Left ventricle myocardium inferior (tissue), 1 donor: ENCODE measurements at places on chromosomes 12 and 14.

DNA sequence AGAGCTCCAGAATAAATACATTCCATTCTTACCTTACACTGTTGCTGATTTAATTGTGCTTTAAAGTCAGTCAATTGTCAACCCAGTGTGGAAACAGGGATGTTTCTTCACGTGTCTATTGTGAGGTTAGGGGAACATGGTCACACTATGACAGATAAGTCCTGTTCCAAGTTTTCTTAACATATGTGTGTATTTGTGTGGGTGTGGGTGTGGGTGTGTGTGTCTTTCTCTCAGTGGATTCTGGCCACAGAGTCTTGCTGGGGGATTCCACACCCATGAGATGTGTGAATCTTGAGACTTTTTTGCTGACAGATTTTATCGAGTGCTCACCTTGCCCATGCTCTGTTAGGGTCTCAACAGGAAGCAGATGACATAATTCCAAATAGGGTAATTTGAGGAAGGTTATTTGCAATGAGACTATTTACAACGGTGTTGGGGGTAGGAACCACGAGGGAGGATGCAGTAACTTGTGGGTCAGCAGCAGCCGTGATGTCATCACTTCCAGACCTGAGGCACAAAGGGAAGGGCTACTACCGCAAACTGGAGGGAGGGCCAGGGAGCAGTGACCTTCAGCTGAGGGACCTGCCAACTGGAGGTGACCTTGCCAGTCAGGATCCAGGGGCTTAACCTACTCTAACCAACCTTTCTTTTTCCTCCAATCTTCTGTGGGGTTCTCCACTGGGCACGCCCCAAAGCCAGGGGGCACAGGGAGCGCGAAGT, 1.9 kb upstream of the VRK1 start:
- no peak for DNase-seq

DNA sequence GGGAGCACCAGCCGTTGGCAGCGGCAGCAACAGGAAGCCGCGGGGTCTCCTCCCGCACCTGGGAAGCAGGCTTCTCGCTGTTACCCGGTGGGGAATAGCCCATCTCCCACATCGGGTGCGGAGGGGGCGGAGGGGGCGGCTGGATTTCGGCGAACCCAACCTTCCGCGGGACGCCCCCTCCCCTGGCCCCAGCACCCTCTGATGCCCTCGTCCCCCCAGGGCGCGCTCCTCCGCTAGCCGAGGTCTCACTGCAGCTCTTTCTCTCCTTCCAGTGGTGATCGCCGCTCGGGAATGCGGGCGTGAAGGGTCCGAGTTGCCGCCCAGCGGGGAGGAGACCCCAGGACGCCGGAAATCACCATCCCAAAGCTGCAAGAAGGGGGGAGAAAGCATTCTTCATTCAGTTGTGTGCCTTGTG, 303 bp downstream of the SAMD4A start:
- peak; percentile 28 for DNase-seq

DNA sequence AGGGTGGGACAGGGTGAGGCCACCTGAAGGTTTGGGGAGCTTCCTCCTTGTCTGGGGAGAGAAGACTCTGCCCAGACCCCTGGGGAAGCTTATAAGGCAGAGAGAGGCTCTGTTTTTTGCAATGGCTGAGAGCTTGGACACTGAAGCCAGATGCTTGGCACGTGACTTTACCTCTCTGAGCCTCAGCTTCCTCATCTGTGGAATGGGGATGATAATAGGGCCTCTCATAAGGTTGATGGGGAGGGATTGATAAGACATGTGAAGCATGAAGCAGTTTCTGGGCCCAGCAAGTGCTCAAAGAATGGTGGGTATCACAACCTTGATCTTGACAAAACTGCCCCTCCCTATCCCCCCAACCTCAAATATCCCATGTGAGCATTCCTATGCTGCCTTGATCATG, 195.4 kb upstream of the LHX5 start:
- DNase-seq = no peak

GRCh38 chr12:76113800-76114757, 29.6 kb upstream of the NAP1L1 start:
- no peak for DNase-seq

DNA sequence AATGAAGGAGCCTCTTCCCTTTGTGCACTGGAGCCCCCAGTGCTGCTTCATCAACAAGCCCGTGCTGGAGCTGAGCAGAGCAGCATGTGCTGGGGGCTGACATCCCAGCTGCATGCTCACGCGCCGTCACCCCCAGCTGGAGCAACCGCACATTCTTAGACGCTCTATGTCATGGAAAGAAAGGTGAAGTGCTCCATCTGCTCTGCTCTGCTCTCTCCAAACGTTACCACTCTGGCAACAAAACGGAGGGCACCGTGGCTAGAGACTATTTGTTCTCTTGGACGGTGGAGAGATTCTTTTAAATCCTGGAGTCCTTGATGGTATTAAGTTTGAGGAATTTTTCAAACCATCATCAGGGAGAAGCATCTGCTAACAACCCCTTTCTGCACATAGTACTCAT, 208.4 kb downstream of the C12orf75 start:
- no peak for DNase-seq

- peak; percentile 93 for DNase-seq
Observed at GRCh38 chr14:49633640-49634546, 1.2 kb downstream of the DNAAF2 start.

- no peak for DNase-seq
Observed at GRCh38 chr14:73251516-73252215, 14.4 kb downstream of the PAPLN start.

DNA sequence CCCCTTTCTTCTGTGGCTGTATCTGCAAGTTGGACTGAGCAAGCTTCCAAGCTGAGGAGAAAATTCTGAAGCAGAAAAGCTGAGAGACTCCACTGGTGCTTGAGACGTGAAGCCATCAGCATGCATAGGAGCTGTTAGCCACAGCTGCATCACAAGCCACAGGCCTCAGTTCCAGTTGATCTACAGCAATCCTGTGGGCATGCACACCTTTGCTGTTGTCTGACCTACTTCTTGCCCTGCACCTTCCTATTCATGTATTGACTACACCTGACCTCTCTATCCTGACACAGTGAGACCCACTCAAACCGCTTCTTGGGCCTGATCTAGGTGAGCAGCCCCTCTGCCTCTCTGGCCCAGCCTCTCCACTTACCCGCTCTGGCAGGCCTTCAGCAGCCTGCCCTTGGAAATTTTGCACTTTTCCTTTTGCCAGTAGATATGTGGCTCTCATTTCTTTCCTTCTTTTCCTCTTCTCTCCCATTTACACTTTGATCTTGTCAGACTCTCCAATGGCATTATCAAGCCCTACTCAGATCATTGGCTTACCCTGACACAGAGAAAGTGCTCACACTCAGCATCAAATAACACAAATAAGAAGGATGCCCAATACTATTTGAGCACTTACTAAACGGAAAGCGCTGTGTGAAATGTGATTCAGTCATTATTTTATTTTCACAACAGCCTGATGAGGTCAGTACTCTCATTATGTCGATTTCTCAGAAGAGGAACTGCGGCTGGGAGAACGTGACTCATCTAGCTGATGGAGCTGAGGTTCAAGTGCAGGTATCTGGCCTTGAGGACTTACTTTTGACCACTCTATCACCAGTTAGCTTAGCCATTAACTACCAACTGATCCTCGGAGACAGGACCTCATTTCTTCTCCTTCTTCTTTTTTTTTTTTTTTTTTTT, 21.9 kb upstream of the PTGR2 start:
- DNase-seq = no peak

DNA sequence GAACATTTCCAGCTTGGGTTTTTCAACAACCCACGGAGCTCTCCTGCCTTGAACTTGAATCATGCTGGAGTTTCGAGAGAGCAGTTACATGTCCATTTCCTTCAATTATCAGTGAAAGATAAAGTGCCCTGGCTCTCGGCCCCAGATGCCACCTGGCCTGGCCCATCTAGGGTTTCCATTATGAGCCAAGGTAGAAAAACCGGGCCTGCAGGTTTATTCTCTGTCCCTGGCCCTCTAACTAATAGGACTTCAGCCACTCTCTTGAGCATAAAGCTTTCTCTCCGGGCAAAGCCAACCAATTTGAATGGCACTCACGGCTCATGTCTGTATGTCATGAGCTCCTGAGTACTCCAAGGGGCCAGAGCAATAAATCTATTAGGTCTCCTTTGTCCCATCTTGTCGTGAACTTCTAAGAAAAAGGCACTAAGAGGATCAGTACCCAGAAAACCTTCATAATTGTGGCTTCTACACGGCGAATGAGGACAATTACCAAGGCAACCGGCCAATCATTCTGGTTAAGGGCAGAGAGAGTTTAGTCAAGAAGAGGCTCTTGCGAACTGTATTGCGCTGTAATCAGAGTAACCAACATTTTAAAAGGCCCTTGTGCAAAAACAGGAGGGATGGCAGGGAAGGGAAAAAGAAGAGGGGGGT, 392.3 kb downstream of the MED13L start:
- DNase-seq = no peak

GRCh38 chr14:105890474-105891220, 364.3 kb downstream of the TMEM121 start:
- peak; percentile 4 for DNase-seq

GRCh38 chr14:60420050-60420449, 65.8 kb downstream of the C14orf39 start:
- DNase-seq = no peak

DNA sequence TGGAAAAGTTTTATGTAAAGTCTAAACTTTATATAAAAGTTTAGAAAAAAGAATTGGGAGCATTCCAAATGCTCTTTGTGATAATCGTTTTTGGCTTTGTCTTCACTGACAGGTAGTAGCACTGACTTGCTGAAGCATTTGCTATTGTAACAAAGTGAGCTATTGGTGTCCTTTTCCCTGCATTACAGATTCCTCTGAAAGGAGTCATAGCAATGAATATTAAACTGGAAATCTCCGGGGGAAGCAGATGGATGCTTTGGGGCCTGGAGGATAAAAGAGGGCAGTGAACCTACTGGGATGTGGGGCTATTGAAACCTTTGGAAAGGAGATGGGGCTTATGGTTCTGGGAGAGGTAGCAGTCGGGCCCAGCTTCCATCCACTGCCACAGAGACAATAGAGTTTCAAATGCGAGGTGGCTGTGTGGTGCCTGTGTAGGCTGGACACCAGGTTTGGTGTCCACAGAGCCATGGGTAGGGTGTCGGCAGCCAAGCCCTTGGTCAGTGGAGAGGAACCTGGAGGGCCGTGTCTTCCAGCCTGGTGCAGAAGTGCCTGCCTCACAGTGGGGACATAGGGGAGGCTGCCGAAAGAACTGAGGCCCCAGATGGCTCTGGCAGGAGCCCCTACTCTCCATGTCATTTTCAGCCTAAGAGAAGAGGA, 10.1 kb downstream of the GSG1 start:
- DNase-seq = no peak

DNA sequence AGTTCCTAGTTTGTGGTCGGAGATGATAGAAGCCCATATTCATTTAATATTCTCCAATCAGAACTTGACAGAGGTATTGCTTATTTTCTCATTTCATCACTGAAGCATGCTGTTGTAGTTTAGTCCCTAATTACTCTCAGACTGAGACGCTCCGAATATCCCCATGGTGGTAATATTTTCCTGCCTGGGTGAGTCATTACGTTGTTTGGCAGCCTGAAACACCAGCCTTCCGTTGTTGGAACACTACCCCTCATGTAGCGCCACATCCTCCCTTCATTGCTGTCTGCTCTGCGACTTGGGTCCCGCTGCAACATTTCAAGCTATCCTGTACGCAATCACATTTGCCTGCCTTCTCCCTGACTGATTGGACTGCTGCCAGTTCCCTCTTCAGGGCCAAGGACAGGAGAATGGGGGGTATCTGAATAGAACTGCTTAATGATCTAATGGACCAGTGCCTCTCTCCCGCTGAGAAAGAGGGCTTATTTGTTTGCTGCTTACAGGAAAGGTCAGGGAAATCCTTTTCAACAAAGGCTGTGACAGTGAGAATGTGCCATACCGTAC, 369.1 kb downstream of the NPAS3 start:
- DNase-seq = no peak

- DNase-seq = peak; percentile 62
Observed at GRCh38 chr12:51217133-51217967, 512 bp downstream of the POU6F1 start.

DNA sequence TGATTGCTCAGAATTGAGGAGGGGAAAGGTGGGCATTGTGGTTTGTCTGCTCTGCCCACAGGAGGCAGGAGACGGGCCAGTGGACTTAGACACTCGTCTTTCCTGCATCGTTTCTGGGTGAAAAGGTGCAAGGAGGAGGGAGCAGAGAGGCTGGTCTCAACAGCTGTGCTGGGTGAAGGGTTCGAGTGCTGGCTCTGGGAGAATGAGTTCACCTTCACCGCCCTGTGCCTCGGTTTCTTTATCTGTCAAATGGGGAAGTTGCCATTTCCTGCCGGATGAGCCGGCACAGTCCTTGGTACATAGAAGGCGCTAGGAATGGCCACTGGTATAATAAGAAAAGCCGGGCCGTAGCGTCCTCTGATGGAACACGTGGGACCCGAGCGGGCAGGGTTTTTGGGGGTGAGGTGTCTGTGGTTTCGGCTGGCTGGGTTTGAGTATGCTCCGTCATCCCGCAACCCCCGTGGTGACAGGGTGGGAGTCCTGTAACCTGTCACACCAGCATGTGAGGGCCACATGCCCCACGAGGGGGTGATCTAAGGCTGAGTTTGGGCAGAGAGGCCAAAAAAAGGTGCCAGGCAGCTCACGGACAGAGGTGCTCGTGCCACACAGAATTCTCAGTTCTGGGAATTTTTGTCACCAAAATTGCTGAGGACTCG, 7.3 kb downstream of the BCL7A start:
- DNase-seq = no peak

DNA sequence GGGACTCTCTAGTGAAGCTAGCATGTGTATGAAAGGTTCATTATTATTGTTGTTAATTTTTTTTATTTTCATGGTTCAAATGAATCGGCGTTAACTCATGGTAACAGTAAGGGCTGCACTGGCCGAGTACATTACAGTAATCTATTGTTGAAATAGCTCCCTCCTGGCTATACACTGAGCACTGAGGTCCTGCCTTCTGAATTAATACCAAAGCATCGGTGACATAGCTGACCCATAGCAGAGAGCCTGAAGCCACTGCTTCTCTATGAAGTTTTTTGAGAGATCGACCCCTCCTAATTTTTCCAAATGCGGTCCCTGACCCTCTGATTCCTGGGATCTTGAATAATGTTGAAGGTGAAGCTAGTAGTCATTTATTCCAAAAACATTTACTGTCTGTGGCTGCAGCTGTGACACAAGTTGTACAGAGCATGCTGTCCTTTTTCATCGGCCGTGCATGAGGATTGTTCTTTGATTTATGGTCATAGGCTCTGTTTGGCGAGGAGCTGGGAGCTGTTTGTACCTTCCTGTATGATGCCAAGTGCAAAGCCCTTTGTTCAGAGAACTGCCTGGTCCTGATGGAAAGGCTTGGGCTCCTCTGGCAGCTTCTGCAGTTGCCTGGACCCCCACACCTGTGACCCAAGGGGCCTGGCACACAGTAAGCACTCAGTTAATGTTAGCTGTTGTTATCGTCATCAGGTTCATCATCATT, 486.5 kb downstream of the EGLN3 start:
- DNase-seq = no peak
